Subcutaneous adipose tissue (tissue), 4 donors: ENCODE measurements at places on chromosomes 11 and 22. TPM values are rescaled to one million over a fixed set of nuclear protein-coding genes. Genes with fewer than 3 reads are reported as not detected.

RCOR2 gene
- not detected for total RNA-seq

CAPN5 gene
- 2.4 TPM for total RNA-seq

APOA4 gene
- not detected for total RNA-seq

SCO2 gene
- 7.0 TPM for total RNA-seq

PDE2A gene
- 63.4 TPM for total RNA-seq

IFITM1 gene
- 164 TPM for total RNA-seq

OR4A16 gene
- total RNA-seq = not detected

PHOX2A gene
- not detected for total RNA-seq

OR8G5 gene
- not detected for total RNA-seq

SNX19 gene
- total RNA-seq = 120 TPM

OR5P2 gene
- total RNA-seq = not detected

DGAT2 gene
- 63.0 TPM for total RNA-seq

GALR3 gene
- not detected for total RNA-seq

CD248 gene
- 226 TPM for total RNA-seq

MUC5AC gene
- total RNA-seq = not detected

OR5M3 gene
- total RNA-seq = not detected

NCR3LG1 gene
- 3.1 TPM for total RNA-seq

ANGPTL5 gene
- 4.2 TPM for total RNA-seq

MMP12 gene
- not detected for total RNA-seq

OR52I1 gene
- total RNA-seq = not detected

BBOX1 gene
- total RNA-seq = not detected

RAG2 gene
- total RNA-seq = not detected

COA4 gene
- total RNA-seq = 41.4 TPM

FOLH1 gene
- not detected for total RNA-seq

MS4A6E gene
- 3.1 TPM for total RNA-seq
